ENCODE measurements at places on chromosomes 5 and 9.
A peak's percentile ranks its signal among the peaks of the same experiment; 100 is the strongest.

- no peak for DNase-seq
Measured at GRCh38 chr5:40716000-40716399, 36.3 kb downstream of the PTGER4 start.

GRCh38 chr9:68802525-68803015, 97.5 kb downstream of the PIP5K1B start:
- DNase-seq = peak; percentile 57

GRCh38 chr9:673966-674526, 167.5 kb upstream of the DMRT1 start:
- no peak for DNase-seq

- no peak for DNase-seq
Measured at GRCh38 chr9:123329329-123329955, 26.6 kb upstream of the CRB2 start.

- DNase-seq = no peak
Measured at GRCh38 chr9:33157960-33158842, 8.9 kb downstream of the B4GALT1 start.

DNA sequence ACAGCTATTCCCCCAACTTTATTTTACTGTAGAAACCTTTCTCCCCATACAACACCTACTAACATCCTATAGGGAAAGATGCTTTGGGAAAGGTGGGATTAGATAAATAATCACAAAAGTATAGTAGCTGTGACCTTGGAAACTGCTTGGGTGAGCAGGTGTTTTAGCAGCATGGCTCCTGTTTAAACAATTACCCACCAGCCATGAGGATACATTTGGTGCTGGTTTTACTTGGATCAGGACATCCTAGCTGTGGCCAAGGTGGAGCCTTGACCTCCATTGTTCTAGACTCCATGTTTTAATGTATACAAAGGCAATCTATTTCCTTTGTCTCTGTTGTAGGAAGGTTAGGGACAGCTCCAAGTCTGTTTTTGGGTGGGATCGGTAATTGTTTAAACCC, 56.8 kb upstream of the ALDH1B1 start:
- no peak for DNase-seq

DNA sequence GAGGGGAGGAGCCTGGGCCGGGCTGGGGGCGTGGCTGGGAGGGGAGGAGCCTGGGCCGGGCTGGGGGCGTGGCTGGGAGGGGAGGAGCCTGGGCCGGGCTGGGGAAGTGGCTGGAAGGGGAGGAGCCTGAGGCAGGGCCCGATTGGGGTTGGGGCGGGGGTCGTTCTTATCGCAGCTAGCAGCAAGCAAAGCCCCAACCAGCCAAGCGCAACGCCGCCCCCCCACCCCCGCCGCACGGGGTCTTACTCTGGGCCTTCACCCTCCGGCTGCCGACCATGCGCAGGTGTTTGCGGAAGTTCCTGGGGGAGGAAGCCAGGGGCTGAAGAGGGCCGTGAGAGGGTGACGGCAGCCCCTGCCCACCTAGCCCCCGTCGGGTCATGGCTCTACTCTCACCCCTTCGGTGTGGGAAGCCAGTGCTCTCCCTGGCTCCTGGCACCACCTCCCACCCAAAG, 5.0 kb downstream of the NSMF start:
- peak; percentile 81 for DNase-seq

- no peak for DNase-seq
Measured at GRCh38 chr5:157748760-157749461, 5.4 kb downstream of the LSM11 start.

DNA sequence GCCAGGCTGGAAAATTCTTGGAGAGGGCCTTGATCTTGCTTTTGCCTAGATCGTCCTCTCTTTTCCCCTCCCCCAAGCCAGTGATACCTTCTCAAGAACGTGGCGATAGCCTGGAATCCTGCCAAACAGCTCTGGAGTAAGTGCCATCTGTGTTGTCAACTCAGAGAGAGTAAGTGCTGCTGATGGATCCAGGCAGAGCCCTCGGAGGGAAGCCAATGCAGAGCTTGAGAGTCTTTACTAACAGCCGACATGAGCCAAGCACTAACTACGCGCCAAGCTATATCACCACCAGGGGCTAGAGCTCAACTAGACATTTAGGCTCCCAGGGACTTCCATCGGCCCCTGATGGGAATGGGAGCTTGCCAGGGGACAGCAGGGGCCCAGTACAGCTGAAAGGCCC, 17.6 kb downstream of the RAPGEF1 start:
- no peak for DNase-seq

DNA sequence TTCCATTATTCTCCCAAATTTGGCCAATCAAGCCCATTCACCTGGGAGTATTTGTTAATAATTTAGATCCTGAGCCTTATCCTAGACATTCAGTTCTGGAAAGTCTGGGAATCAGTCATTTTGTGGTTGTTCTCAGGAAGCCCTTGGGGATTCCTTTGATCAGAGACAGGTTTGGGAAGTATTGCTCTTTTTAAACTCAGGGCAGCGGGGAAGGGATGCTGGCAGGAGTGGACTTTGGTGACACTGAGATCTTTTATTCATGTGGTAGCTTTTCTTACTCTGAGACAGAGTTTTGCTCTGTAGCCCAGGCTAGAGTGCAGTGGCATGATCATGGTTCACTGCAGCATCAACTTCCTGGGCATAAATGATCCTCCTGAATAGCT, 586.9 kb downstream of the RAB3C start:
- no peak for DNase-seq

- DNase-seq = no peak
Measured at GRCh38 chr5:150295172-150295634, 5.6 kb upstream of the CAMK2A start.

DNA sequence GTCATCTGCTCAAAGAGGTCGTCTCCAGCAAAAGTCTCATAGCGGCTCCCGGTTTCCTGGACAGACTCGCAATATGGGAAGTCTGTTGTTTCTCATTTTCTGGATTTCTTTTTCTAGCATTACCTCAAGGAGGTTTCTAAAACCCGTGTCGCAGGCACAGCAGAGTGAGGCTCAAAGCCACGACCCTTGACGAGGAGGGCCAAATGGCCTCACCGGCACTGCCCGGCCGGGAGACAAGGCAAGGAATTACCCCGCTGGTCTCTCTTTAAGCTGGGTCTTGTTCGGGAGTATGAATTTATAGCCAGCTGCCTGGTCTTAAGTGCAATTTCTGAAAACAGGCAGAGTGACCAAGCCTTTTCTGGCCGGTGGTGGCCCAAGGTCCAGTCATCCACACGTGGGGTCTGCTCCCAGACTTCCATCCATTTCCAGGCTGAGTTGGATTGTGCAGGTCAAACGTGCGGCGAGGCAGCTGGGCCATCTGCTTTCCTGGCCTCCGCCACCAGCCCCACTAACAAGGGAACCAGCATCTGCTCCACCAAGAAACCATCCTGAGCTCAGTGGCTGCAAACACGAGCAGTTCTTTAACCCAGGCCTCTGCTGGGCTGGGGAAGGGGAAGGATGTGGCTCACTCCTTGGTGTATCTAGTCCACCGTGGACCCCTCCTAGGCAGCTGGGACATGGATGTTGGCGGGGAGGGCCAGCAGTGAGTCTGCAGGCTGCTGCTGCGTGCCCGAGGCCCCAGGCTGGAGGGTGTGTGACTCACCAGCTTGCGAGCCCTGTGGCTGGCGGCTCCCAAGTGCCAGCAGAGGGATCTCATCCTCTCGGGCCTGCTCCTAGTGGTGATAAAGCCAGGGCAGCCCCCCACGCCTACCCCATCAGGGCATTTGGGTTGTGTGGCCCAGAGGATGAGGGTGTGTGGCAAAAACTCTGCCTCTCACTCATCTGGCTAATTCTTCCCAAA, 55.6 kb upstream of the COL5A1 start:
- no peak for DNase-seq

GRCh38 chr5:115487168-115487567, 57.4 kb downstream of the FEM1C start:
- DNase-seq = no peak

DNA sequence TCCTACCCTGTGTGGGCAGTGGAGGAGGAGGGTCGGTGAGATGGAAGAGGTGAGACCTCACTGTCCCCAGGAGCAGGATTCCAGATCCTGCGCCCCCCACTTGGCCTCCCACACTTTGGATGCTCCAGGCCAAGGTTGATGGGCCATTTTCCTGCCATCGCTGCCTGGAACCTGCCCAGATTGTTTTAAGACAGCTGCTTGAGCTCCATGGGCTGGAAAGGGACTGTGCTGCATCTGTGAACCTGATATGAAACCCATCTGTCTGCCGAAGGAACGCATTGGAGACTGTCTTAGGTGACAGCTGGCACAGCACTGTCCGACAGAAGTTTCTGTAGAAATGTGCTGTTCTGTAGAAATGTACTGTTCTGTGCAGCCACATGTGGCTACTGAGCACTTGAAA, 72.7 kb upstream of the SLC25A48 start:
- DNase-seq = no peak

- DNase-seq = peak; percentile 72
Measured at GRCh38 chr5:151239237-151239861, 13.6 kb upstream of the GM2A start.

- DNase-seq = peak; percentile 81
Measured at GRCh38 chr9:33415501-33416038, 13.2 kb upstream of the AQP7 start.

DNA sequence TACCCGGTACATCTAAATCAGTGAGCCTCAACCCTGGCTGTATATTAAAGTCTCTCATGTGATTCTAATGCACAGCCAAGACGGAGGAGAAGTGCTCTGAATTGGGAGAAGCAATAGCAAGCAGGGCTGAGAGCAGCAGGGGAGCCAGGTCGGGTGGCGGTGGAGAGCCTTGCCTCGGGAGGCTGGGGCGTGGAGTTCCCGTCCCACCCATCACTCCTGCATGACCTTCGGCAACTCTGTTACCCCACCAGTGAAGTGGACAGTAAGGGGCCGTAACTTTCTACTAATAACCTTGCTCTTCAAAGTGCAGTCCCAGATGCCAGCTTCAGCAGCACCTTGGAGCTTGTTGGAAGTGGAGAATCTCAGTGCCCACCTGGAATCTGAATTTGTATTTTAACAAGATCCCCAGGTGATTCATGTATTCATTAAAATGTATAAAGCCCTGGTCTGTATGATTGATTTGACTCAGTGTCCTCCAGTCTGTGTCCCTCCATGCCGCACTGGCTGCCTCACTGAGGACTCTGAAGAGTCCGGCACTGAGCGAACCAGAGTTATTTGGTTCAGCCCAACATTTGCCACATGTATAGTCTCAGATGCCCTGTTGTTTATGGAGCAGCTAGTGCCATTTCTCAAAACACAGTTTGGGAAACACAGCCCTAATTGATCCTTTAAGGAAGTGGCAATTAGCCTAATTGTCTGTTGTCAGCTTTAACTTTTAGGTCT, 6.5 kb downstream of the ERGIC1 start:
- no peak for DNase-seq

DNA sequence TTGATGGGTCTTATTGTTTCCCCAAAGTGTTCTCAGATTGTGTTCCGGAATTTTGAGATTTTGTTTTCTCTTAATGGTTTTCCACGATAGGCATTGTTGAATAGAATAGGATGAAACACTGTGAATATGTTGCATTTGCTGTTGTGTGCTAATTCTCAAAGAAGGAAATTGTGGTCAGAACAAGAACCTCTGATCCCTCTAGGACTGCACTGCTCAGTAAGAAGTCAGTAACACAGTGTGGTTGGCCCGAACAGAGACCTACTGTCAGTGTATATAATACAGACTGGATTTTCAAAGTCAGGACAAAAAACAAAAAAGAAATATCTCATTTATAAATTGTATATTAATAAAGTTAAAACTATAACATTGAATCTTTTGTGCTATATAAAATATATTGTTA, 494.8 kb downstream of the MAT2B start:
- DNase-seq = no peak

DNA sequence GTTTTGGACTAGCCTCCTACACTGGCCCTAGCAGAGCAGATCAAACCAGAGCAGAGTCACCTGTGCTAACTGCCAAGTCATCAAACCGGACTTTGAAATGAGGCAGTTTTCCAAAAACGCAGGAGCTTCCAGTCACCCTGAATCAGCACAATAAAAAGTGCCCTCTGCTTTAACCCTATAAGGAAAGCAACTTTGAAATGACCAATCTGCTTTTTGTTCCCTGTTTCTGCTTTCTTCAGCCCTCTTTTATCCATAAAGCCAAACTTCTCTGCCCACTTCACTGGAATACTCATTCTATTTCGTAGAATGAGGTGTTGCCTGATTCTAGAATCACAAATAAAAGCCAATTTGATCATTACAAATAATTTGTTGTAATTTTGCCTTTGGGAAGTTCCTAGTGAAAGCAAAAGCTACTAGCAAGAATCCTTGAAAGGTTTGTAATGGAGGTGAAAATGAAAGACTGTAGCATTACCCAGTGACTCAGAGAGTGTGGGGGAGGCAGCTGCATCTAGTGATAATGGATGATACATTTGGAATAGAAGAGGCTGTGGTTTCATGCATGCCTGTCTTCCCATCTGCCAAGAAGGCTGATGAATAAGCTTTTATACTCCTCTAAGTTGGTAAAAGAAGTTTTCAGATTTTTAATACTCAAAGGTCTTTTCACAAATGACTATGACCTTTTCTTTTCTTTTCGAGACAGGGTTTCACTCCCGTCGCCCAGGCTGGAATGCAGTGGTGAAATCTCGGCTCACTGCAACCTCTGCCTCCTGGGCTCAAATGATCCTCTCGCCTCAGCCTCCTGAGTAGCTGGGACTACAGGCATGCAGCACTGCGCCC, 14.9 kb downstream of the SPAAR start:
- no peak for DNase-seq

DNA sequence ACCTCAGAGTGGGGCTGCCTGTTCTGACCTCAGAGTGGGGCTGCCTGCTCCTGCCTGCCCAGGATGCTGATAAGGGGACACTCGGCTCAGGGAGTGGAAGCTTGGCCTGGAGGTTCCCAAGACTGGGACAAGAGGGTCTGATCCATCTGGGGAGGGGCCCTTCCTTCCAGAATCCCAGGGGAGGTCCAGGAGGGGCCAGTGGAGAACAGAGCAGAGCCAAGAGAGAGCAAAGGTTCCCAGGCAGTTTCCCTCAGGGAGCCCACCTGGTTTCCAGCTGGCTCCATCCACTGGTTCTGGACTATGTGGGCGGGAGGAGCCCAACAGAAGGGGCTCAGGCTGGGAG, 49.1 kb upstream of the RNU6ATAC start:
- DNase-seq = no peak

GRCh38 chr9:81690251-81690851, 1.0 kb upstream of the TLE1 start:
- no peak for DNase-seq

DNA sequence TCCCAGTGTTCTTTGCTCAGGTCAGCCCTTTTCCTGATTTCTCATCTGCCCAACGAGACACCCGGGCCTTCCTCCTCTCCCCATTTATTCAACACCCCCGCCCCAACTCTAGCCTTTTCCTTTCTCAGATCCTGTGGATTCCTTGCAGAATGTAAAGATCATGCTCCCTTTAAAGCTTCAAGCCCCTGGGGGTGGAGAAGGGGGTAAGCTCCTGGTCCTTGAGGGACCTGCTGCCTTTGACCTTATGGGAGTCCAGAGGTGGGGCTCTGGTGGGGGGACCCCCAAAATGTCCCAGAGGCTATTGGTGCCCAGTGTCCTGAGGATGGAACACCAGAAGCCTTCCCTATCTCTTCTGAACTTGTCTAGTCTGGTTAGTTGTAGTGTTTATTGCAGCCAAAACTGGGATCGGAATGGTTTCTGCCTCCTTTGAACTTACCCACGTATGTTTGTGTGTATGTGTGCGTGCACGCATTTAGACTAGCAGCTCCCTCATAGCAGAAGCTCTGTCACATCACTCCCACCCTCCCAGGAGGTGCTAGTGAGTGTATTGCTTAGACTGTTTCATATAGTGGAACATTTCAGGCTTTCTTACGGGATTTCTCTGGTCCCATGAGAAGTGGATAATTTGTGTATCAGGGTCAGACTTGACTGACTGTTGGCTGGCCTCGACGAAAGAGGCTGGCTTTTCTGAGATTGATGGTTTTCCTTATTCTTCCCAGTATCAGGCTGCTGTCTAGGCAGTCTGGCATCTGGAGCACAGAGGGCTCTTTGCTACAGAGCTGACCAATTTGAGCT, 1.1 kb downstream of the GALNT10 start:
- no peak for DNase-seq

GRCh38 chr5:111853748-111854147, 96.8 kb upstream of the NREP start:
- peak; percentile 11 for DNase-seq
